ENCODE measurements at places on chromosomes 1 and 21. TPM values are rescaled to one million over a fixed set of nuclear protein-coding genes. Genes with fewer than 3 reads are reported as not detected.

The FBXO2 gene
- total RNA-seq = 0.66 TPM

The SPATA6 gene
- total RNA-seq = 3.2 TPM

The LCE1B gene
- total RNA-seq = not detected

The ATP1A2 gene
- total RNA-seq = not detected

The SLC25A33 gene
- total RNA-seq = 5.5 TPM

The SNRPE gene
- total RNA-seq = 65.0 TPM

The SPATA21 gene
- total RNA-seq = not detected

The ANGPTL3 gene
- not detected for total RNA-seq
